ENCODE measurements at places on chromosomes 11 and 22.

- no peak for DNase-seq
These were observed 83.8 kb downstream of the CACNA1I start for GRCh38 chr22:39654131-39654926.

GRCh38 chr11:78212586-78213371 is 24.1 kb downstream of the USP35 start:
- no peak for DNase-seq

- no peak for DNase-seq
These were observed 15.5 kb downstream of the MUC15 start for GRCh38 chr11:26556582-26556981.

DNA sequence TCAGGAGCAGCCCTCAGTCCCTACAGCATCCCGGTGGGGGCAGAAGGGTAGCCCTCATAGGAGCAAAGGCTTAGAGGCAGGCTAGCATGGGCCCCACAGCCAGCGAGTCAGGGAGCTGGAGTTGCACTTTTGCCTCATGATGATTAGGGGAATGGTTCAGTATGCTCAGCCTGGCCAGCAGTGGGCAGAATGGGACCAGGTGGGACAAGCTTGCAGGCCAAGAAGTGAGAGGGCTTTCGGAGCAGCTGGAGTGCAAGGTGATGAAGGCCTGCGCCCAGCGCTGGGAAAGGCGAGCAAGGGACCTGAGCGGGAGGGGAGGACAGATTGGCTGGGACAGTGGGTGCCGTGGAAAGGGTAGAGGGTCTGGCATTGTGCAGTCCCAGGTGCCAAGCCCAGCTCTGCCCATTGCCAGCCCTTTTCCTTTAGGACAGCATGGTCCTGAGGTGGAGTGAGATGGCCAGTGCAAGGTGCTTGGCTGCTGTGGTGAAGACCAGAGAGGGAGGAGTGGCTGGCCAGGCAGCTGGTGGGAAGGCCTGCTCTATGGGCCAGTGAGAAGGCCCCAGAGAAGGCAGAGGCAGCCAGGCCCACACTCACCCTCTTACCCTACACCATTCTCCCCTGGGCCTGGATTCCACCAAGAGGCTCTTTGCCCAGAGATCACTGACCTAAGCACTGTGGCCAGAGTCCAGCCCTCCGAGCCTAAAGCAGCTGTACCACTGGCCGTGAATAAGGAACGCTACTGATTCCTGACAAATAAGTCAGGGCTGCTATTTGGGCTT is 47.9 kb upstream of the SUSD2 start:
- no peak for DNase-seq

DNA sequence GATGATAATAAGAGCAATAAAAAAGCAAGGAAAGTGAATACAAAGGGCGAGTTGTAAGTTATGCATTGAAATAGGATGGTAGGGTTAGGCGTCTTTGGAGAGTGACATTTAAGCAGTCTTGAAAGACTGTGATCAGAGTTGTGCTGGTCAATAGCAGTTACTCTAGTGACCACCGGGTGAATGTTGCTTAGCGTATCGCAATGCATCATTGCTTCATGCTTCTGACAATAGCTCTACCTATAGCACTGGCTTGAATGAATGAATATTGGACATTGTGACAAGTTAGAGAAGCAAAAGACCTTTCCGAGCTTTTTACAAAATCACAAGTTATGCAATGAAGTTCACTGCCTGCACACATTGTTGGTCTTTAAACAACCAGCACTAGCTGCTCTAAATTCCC is 7.7 kb upstream of the OR8B12 start:
- DNase-seq: no peak

GRCh38 chr22:37746366-37747079 is 49.7 kb downstream of the TRIOBP start:
- DNase-seq: no peak

DNA sequence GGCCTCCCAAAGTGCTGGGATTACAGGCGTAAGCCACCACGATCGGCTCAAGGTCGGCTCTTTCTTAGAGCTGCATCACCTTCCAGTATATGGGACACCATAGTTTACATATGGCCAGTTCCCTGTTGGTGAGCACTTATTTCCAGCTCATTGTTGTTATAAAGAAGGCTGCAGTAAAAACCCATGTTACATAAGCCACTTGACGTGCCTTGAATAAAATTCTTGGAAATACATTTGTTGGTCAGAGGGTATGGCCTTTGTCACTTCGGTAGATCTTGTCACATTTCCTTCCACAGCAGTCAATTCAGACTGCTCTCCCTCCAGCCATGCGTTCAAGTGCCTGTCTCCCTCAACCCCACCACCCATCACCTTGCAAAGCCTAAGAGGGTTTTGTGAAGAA is 92.9 kb downstream of the PRR5L start:
- DNase-seq: no peak

- DNase-seq: no peak
These were observed 287 bp downstream of the RPS13 start for GRCh38 chr11:17077240-17077519.

GRCh38 chr11:109993786-109994185 is 99.4 kb upstream of the ZC3H12C start:
- DNase-seq: no peak

DNA sequence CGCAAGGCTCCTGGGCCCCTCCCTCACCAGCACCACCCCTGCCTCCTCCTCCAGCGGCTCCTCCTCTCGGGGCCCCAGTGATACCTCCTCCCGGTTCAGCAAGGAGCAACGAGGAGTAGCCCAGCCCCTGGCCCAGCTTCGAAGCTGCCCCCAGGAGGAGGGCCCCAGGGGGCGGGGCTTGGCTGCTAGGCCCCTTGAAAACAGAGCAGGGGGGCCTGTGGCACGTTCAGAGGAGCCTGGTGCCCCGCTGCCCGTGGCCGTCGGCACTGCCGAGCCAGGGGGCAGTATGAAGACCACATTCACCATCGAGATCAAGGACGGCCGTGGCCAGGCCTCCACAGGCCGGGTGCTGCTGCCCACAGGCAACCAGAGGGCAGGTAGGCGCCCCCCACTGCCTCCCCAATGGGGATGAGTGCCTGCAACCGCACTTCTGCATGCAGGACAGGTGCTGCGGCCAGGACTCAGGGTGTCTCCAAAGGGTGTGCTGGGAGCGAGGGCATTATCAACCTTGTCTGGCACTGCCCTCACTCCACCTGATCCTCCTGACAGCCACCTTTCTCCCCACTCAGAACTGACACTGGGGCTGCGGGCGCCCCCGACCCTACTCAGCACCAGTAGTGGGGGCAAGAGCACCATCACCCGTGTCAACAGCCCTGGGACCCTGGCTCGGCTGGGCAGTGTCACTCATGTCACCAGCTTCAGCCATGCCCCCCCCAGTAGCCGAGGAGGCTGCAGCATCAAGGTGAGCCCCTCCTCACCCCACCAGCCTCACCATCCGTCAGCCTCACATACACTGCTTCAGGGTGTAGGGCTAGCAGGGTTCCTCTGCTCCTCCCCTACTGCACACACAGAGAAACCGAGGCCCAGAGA is 10.2 kb downstream of the SMTN start:
- DNase-seq: no peak

- no peak for DNase-seq
These were observed 22.3 kb downstream of the RANGAP1 start for GRCh38 chr22:41263704-41264103.

DNA sequence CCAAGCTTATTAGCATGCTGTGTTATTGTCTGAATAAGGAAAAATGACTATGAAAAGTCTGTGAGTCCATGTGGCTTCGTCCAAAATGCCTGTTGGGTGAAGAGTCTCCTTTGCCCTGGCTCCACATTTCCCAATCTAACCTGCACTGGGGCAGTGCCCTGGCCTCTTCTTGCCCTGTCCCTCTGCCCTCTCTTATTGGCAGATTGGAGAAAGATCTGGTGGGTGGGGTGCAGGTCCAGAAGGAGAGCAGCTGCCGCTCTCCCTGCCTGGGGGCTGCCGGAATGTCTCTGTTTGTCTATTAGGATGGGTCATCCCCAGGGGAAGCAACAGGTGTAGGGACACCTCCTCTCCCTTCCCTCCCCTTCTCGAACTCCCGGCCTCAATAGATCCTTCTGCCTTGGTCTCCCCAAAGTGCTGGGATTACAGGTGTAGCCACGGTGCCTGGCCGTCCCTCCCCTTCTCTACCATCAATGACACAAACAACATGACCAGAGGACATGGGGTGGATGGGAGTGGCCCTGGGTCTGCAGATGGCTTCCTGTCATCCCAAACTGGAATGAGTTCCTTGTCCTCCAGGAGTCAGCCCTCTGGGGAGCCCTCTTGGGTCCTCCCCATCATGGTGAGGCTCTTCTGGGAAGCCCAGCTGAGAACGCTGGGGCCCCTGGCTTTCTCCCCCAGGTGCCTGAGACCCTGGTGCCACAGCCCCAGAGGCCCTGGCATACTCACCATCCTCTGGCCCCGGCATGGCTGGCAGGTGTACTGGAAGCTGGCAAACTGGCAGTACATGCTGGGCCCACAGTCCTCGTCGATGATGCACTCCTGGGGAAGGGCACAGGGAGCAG is 40.5 kb downstream of the DKK3 start:
- DNase-seq: no peak

DNA sequence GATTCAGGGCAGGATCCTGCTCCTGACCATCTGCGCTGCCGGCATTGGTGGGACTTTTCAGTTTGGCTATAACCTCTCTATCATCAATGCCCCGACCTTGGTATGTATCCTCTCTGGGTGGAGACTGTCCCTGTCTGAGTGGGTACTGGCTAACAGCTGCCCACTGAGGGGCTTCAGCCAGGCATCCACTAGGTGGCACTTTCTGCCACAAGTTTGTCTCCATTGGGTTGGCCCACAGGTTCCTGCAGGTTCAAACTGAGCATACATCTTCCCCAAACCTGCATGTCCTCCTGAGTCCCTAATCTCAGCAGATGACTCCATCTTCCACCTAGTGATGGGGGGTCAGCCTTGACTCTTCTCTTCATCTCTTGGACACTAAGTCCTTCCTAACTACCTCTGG is 4.4 kb downstream of the SLC2A11 start:
- DNase-seq: no peak

GRCh38 chr22:22397292-22397870 is 111.2 kb downstream of the ZNF280B start:
- DNase-seq: no peak

- DNase-seq: no peak
These were observed 119.4 kb downstream of the GALNT18 start for GRCh38 chr11:11502263-11502861.

- DNase-seq: no peak
These were observed 63.3 kb downstream of the SYN3 start for GRCh38 chr22:32994898-32995297.

DNA sequence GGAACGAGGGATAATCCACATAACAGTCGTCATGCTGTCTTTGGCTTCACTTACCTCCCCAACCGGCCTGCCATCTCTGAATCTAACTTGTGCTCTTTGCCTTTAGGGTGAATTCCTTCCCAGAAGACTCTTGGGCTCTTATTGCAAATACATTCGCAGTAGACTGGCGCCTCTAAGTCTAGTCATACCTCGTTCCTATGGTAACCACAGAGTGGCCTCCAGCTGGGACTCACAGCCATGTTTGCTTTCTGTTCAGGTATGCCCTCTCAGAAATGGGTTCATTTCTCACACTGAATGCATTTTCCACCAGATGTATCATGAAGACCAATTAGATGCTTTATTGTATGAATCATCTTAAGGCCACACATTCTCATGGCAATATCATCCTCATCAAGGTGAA is 112.7 kb downstream of the FAR1 start:
- DNase-seq: no peak

- no peak for DNase-seq
These were observed 59.8 kb downstream of the UVRAG start for GRCh38 chr11:75874684-75875341.

DNA sequence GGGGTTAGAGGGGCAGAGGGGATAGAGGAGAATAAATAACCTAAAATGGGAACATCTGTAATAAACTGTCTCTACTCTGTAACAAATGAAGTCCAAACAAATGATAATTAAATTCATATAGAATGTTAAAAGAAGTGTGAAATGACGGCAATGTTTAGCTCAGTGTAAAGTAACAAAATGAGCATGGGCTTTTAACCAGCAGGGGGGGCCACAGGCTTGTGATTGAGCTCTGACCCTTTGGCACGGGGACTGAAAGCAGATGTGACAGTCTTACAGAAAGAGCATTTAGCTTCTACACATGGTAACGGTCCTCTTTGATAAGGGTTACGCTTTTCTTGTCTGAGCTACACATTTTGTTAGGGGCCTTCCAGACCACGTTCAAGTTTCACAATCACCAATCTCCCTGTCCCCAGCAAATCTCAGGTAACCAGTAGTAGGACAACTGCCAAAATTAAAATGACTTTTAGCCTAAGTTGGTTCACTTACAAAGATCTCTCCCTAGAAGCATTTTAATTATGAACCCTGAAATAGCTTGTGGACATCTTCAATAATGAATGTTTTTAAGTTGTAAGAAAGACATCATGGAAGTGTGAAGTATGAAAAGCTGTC is 262.5 kb downstream of the DCDC1 start:
- DNase-seq: no peak

- DNase-seq: no peak
These were observed 102.7 kb upstream of the SEZ6L start for GRCh38 chr22:26066534-26066933.

- no peak for DNase-seq
These were observed 53.4 kb downstream of the NCAPD3 start for GRCh38 chr11:134170177-134170918.

DNA sequence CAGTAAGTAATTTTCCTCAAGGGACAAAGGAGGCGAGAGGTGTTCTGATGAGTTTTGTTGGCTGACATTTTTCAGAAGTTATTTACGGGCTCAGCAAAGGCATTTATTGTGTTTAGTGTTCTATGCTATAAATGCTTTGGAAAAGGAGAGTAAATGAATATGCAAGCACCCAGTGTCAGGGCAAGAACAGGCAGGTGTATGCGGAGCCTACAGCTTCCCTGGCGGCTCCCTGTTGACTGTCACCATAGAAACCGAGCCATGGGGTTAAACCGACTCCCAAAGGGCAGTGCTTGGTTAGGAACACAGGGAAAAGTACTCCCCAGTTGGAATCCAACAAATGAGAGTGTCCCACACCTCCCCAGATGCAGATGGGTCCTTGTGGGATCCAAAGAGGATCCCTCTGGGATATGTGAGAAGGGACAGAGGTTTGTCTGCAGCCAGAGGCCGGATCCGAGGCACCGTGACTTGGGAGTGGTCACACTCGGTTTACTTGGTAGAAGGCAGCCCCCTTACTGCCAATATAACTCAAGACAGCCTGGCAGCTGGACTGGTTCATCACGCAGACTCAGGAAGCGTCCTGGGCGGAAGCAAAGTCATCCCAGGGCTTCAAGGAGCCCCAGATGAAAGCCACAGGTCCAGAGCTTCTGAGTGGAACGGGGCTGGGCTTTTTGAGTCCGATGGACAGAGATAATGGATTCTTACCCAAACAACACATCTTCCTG is 329.7 kb downstream of the CTTN start:
- no peak for DNase-seq

Data from stimulated activated CD8-positive, alpha-beta memory T cell treated with anti-CD3 and anti-CD28 coated beads, Interleukin-7, amount 100 ng/mL, for 1 hour (primary cell).